Hematopoietic multipotent progenitor cell (in vitro differentiated cells): ENCODE measurements at places on chromosomes 4 and X. TPM values are rescaled to one million over a fixed set of nuclear protein-coding genes. Genes with fewer than 3 reads are reported as not detected.

CT45A3 gene
- not detected for total RNA-seq

GRCh38 chr4:76622126-76622525 is 187.1 kb downstream of the SHROOM3 start:
- DNase-seq: no peak

GRCh38 chr4:100823066-100823992 is 305.5 kb upstream of the EMCN start:
- DNase-seq: no peak

ENPEP gene
- total RNA-seq: 0.27 TPM

GRCh38 chrX:113473418-113473817 is 632.8 kb upstream of the AMOT start:
- DNase-seq: no peak

TENM3 gene
- not detected for total RNA-seq

CHIC2 gene
- total RNA-seq: 45.2 TPM

- no peak for DNase-seq
These were observed 1.7 kb upstream of the AFP start for GRCh38 chr4:73434311-73434710.

DNAAF6 gene
- total RNA-seq: not detected

- no peak for DNase-seq
These were observed 119.0 kb downstream of the ANKRD50 start for GRCh38 chr4:124593494-124593893.

VCX3A gene
- total RNA-seq: not detected

- no peak for DNase-seq
These were observed 32.0 kb downstream of the CXCL8 start for GRCh38 chr4:73772363-73772762.

GRCh38 chrX:68876731-68877130 is 47.9 kb downstream of the EFNB1 start:
- no peak for DNase-seq

CLCN4 gene
- total RNA-seq: 0.81 TPM

DNA sequence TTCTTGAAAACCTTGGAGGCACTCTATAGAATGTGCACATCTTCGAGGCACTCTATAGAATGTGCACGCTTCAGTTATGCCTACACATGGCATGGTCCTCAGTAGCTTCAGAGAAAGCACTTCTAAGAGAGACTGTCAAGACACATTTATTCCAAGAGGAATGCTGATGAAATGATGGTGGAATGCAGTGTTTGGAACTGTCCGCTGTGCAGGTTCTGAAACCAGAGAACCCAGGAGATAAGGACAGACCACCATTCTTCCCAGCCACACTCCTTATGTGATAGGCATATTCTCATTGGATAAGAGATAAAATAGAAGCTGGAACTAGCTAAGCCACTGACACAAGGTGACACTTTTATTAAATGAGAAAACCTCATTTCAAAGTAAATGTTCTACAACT is 263.3 kb downstream of the NLGN4X start:
- DNase-seq: no peak

PSAPL1 gene
- total RNA-seq: not detected

RBM46 gene
- under 0.01 TPM for total RNA-seq

AREG gene
- total RNA-seq: 11.6 TPM

GRCh38 chrX:38028300-38028699 is 21.9 kb downstream of the SYTL5 start:
- no peak for DNase-seq

RHOXF1 gene
- total RNA-seq: not detected

DNA sequence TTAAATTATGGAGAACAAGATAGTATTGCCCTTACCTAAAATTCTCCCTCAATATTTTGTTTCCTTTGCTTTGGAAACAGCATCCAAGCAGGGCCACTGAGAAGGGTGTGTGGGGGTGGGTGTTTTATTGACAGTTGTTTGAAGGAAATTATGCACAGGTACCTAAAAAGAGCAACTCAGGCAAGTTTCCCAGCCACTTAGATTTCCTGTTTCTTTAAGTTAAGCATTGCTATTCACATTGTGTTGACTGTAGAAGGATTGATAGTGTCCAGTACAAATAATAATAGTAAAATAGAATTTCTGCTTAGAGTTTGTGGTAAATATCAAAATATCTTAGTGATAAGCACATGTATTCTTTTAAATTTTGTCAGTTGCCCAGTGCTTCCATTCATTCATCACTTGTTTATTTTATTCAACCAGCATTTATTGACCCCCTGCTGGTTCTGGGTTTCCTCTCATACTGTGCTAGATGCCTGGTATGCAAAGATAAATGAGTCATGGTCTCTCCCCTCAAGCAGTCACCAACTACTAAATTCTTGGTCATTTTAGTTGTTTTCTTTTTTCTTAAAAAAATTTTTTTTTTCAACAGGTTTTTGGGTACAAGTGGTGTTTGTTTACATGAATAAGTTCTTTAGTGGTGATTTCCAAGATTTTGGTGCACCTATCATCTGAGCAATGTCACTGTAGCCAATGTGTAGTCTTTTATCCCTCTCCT is 50.0 kb downstream of the GALNT7 start:
- peak; percentile 29 for DNase-seq

- DNase-seq: no peak
These were observed 39.2 kb upstream of the HMX1 start for GRCh38 chr4:8910822-8911315.

NAP1L2 gene
- total RNA-seq: 2.4 TPM

DNA sequence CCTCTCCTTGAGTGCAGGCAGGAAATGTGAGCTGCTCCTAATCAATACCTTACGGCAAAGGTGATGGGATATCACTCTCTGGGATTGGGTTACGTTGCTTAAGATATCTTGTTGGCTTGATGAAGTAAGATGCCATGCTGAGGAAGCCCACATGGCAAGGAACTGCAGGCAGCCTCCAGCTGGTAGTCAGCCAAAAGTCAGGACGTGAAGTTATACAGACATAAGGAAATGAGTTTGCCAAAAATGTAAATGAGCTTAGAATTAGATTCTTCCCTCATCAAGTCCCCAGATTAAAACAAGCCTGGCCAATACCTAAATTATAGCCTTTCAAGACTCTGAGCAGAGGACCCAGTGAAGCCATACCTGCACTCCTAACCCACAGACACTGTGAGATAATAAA is 155.0 kb downstream of the QDPR start:
- DNase-seq: no peak

DNA sequence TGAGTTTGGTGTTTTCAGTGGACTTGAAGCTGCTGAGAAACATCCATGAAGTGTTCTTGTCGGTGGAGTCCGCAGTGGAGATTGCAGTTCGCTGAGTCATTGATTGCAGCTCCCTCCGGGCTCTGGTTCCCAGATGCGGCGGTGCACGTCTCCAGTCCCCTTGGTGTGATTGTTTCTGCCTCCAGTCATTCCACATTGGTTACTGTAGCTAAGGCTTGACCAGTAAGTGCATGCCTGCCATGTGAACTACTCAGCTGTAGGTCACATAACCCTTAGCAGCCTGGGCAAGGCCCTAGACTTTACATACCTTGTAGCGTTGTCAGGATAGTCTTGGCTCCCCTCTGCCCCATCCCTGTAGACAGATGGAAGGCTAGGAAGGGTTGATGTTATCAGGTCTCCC is 53.8 kb upstream of the CLCN4 start:
- DNase-seq: no peak

MAGEB10 gene
- not detected for total RNA-seq

DNA sequence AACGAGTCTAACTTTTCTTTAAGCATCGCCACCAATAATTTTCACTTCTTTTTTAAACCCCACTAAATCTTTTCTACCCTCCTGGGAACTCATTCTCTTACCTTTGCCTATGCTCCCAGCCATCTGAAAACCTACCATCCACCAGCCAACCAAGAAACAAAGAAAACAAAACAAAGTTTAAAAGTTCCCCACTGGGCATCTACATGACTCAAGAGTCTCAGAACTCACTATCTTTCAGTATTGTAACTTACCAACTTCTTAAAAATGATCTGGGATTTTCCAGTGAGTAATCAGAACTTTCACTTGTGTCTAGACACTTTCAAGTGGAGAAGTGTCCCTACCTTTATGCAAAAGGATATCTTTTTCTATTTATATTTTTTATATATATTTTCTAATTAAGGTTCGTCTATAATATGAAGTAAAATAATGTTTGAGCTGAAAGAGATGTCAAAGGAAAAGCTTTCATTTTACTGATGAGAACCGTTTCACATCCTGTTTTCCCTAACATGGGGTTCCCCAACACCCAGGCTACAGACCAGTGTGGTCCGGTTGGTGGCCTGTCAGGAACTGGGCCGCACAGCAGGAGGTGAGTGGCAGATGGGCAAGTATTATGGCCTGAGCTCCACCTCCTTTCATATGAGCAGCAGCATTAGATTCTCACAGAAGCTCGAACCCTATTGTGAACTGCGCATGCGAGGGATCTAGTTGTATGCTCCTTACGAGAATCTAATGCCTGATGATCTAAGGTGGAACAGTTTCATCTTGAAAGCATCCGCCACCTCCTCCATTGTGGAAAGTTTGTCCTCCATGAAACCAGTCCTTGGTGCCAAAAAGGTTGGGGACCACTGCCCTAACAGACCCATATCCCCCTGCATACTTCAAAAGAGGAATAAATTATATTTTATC is 9.8 kb upstream of the TIGD2 start:
- DNase-seq: no peak
